DMS153 (cell line): ENCODE measurements at places on chromosomes 3 and 15.

DNA sequence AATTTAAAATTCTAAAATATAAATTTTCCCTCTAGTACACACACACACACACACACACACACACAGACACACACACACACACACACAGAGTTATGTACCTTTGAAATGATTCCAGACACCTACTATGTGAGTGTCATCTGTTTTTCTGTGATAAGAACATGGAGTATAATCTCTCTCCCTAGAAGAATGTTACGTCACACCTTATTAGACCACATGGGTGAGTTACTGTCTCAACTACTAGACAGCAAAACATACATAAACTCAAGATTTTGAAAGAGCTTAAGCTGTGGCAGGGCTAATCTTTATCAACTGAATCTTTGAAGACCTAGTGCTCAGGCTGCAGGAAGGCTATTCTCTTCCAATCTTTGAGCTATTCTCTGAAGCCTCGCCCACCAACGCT is 385.9 kb upstream of the BCHE start:
- no peak for DNase-seq

GRCh38 chr3:111218615-111219014 is 147.0 kb downstream of the NECTIN3 start:
- no peak for DNase-seq

GRCh38 chr3:159634483-159634882 is 354.2 kb upstream of the IL12A start:
- DNase-seq, result no peak

GRCh38 chr3:53503195-53503594 is 8.8 kb downstream of the CACNA1D start:
- DNase-seq, result no peak

DNA sequence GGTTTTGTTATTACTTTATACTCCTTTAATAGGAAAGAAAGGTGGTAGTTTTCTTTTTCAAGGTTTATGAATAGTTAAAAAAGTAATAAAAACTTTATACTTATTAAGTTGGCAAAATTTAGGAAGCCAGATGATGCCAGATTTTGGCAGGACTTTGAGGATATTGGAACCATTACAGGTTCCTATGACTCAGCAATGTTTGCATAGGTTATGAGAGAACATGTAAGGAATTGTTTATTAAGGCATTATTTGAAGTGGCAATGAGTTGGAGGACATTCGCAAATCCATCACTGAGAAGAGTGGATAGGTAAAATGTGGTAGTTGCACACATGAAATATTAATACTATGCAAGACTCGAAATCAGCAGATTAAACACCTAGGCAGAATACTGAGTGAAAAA is 29.9 kb downstream of the CDAN1 start:
- no peak for DNase-seq

GRCh38 chr3:174397848-174398247 is 461.3 kb upstream of the NAALADL2 start:
- no peak for DNase-seq

DNA sequence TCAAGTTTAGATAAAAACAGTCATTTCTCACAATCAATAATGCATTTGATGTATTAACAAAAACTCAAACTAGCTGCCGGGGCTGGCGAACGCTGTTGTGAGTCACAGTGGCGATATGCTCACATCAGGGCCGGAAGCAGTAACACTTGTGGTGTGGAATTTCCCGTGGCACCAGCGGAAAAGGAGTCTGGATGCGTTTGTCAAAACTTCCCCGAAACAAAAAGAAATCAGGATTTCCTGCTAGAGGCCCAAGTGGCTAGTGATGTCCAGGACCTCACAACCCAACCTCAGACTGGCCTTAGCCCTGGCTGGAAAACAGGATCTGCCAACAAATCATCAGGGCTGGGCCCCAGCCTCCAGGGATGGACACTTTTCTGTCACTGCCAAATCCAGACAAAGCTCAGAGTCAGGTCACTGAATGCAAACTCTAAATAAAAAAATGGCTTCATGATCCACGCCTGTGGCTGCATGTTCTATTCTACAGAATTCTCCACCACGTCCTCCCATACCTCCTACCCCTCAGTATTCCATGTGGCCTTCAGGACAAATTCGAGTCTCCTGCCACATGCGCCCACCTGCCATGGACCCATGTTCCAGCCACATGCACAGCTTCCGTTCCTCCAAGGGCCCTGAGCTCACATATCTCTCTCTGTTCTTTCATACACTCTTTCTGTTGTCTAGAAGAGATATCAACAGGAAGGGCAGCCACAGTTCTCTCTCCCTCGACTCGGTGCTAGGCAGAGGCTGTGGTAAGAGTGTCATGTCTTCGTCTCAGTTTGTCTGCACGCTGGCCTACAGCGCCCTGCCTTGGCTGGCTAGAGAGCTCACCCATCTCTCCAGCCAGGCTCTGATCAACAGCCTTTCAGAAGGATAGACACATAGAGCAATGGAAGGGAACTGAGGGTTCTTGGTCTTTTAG is 35.4 kb downstream of the EHD4 start:
- DNase-seq, result no peak

DNA sequence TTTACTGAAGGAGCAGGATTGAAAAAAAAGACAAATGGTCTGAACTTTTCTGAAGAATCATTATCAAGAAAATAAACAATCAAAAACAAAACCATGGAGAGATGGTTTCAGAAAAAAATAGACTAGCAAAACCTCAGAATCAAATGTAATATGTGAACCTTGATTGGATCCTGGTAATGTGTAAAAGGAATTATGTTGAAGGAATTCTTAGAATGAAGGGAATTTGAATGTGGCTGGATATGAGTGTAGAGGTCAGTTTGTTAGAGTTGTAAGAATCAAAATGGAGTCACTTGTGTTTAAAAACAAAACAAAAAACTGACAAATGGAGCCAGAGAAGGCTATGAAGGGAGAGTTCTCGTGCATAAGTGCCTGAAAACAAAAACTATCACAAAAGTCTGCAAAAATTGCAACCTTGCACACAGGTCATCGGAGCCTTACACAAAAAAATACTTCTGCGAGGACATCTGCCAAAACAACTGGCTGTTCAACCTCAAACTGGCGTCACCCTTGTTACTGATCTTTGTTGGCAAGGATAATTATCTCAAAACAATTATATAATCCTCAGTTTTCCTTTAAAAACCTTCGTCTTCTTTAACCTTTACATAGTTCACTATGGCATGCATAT is 19.1 kb upstream of the ATP13A3 start:
- DNase-seq, result no peak

DNA sequence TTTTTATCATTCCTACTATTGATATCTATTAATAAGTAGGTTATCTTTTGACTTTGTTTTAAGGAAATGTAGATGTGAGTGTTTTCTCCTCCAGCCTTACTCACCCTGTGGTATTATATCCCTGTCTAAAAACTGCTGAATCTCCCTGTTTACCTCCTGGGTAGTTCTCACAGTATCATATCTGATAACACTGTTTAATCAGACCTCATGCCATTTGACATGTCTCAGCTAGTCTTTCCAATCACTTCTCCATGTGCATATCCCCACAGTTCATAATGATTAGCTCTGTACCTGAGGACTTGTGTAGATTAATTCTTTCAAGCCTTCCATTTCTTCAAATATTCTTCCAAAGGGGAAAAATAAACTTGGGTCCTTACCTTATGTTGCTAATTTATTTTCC is 30.7 kb downstream of the DUOX2 start:
- no peak for DNase-seq

DNA sequence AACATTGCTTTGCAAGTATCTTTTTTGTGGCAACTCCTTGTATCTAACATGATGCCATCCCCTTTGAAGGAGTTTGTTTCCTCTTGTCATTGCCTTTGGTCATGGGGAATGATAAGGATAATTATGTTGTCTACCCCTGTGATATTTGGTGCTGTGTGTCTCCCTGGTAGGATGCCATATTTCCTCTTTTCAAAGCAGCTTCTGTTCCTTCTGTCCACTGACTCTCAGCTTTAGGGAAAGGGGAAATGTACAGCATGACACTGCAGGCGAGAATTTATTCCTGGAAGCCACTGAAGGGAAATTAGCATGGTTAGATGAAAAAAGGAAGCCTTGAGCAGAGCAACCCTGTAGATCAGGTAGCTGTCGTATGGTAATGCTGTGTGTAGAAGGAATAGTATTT is 576.7 kb downstream of the CADM2 start:
- DNase-seq, result no peak

- no peak for DNase-seq
These were observed 6.7 kb upstream of the SRP14 start for GRCh38 chr15:40045572-40046217.

GRCh38 chr15:101539930-101540329 is 50.4 kb upstream of the PCSK6 start:
- DNase-seq, result no peak

- DNase-seq, result no peak
These were observed 3.7 kb downstream of the PBRM1 start for GRCh38 chr3:52682016-52682415.

- no peak for DNase-seq
These were observed 168.5 kb downstream of the NFKBIZ start for GRCh38 chr3:102017784-102018183.

- no peak for DNase-seq
These were observed 9.2 kb upstream of the ENTPD3 start for GRCh38 chr3:40377822-40378221.

DNA sequence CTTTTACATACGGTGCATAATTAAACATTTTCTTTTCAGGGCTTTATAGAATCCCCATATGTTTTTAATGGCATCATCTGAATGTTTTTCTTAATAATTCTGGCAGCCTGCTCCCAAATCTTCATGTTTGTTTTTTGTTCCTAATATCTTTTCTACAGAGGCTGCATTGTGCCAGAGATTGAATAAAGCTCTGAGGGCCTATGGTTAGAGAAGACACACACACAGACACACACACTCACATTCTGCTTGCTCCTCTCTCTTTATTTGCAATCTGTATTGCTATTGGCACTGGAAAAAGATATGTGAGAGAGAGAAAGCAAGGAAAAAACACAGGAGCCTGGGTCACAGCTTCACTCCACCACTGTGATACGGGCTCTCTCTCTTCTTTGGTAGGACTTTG is 136.0 kb downstream of the MECOM start:
- DNase-seq, result no peak

GRCh38 chr15:41870689-41871081 is 23.2 kb downstream of the SPTBN5 start:
- DNase-seq, result no peak

DNA sequence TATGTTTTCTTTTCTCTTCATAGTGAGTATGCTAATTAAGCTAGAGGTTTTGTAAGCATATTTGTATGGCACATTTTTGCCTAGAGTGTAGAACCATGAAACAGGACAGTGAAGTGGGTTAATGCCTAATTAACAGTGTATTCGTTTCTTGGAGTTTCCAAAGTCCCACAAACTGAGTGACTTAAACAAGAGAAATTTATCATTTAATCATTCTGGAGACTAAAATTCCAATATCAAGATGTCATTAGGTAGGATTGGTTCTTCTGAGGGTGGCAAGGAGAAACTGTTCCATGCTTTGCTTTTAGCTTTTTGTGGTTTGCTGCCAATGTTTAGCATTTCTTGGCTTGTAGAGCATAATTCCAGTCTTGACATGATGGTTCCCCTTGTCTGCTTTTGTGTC is 734.2 kb downstream of the NAALADL2 start:
- DNase-seq, result no peak

DNA sequence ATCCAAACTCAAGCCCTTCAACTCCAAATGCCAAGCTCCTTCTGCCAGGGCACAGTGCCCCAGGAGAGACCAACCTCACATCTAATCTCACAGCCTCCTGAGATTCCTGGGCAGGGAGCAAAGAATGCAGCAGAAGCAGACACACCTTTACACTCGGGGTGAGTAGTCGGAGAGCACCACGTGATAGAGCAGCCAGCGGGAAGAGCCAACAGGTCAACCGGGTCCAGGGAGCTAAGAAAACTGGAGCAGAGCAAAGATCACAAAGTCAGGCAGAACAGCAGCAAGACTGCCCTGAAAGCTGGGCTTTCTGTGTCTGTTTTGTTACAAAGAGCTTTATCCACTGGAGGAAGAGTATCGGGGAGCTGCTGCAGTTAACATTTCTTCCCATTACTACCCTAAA is 4.2 kb downstream of the B3GALNT1 start:
- no peak for DNase-seq

DNA sequence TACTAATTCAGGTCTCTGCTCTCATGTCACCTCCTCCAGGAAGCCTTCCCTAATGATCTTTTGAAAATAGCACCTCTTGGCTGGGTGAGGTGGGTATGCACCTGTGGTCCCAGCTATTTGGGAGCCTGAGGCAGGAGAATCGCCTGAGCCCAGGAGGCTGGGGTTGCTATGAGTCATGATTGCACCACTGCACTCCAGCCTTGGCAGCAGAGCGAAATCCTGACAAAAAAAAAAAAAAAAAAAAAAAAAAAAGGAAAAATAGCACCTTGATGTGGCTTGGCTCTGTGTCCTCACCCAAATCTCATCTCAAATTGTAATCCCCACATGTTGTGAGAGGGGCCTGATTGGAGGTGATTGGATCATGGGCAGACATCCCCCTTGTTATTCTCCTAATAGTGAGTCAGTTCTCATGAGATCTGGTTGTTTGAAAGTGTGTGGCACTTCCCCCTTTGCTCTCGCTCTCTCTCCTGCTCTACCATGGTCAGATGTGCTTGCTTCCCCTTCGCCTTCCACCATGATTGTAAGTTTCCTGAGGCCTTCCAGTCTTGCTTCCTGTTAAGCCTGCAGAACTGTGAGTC is 11.2 kb upstream of the RNU6-1 start:
- DNase-seq, result no peak

DNA sequence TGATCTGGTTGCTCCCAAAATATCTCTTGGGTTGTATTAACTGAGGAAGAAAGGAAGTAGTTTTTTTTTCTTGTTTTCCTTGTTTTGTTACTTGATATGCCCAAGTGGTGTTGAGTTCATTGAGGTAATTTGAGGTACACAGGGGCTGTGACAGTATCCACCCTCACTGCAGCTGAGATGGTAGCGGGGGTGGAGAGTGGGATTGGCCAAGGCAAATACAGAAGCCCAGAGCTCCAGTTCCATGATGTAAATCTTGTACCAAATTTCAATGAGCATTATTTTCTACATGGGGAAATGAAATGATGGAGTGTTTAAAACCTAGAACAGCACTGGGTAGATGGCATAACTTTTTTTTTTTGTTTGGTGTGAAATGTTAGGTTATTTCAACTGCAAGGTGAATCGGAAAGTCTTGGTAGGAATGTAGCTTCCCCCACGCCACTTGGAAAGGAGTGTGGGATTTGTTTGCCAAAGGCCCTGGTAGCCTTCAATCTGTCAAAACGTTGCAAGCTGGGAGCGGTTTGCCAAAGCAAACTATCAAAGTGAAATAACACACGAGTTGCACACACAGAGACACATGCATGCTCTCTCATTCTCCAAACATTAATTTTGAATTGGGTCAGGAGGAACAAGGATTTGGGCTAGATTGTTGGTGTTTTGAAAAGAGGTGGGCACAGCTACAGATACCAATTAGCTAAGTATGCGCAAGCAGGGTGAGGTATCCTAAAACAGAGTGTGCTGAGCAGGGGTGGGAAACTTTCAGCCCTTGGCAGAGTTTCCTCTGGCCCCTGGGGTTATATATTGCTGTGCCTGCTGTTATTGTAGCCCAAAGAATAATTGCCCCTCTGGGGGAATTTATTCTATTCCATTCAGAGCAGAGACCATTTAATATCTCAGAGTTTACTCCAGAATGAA is 34.6 kb downstream of the THSD4 start:
- no peak for DNase-seq
